ENCODE measurements at places on chromosomes 3 and 15. TPM values are rescaled to one million over a fixed set of nuclear protein-coding genes. Genes with fewer than 3 reads are reported as not detected.

Gene SLC9C1
- total RNA-seq: 0.13 TPM

Gene PRTG
- total RNA-seq: 1.2 TPM

- no peak for DNase-seq
- no peaks in the 10 kb centered on the region for H3K4me1 ChIP-seq
- H3K36me3 ChIP-seq: no peaks in the 10 kb centered on the region
- H3K27me3 ChIP-seq: no peaks in the 10 kb centered on the region
- no peak overlapping the region for H3K4me3 ChIP-seq
These were observed 188.9 kb downstream of the MEIS2 start for GRCh38 chr15:36911322-36911944.

DNA sequence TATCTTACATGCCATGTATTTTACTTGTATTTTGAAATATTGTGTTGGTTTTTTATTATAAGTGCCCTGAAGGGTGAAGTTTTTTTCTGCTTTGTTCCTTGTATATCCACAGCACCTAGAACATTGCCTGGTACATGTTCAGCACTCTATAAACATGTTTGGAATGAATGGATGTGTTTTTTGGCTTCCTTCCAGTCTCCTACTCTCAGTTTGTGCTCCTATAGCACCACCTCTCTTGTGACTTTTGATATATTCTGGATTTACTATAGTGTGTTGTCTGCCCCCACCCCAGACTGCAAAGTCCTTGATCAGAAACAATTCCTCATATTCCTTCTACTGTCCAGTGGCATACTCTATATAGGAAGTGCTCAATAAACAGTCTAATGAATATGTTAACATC lies 60.6 kb downstream of the PLCL2 start:
- H3K27ac ChIP-seq: no peak overlapping the region
- DNase-seq: no peak
- H3K4me1 ChIP-seq: no peaks in the 10 kb centered on the region
- H3K4me3 ChIP-seq: no peak overlapping the region

GRCh38 chr15:67397139-67397538 lies 123.8 kb upstream of the C15orf61 start:
- no peak for DNase-seq
- no peaks in the 10 kb centered on the region for H3K4me1 ChIP-seq
- H3K27ac ChIP-seq: no peak overlapping the region
- no peaks in the 10 kb centered on the region for H3K36me3 ChIP-seq
